ENCODE measurements at places on chromosomes 3 and 15. TPM values are rescaled to one million over a fixed set of nuclear protein-coding genes. Genes with fewer than 3 reads are reported as not detected.

The FANCD2 gene
- total RNA-seq: 3.3 TPM

The ZNF662 gene
- 11.8 TPM for total RNA-seq

The WDR93 gene
- not detected for total RNA-seq

The HRG gene
- not detected for total RNA-seq

The EXD1 gene
- total RNA-seq: not detected

The NRROS gene
- total RNA-seq: 10.6 TPM

DNA sequence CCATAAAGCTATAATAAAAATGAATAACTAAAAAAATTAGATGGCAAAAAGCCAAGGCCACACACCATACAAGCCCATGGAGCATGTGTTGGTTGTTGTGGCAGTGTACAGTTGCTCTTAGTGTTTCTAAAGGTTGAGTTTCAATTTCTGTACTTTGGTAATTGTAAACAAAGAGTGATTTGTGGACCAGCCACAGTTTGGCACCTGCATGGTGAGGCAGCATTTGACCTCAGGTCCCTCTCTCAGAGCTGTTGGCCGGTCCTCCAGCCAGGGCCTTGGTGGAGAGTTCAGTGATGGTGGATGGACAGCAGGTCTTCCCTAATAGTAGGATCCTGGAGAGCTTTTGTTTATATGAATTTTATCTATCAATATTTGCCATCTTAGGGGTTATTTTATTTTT is 5.6 kb downstream of the ACAD9 start:
- no peak for DNase-seq

- DNase-seq: no peak
Observed at GRCh38 chr3:169999433-169999832, 32.8 kb downstream of the SEC62 start.

DNA sequence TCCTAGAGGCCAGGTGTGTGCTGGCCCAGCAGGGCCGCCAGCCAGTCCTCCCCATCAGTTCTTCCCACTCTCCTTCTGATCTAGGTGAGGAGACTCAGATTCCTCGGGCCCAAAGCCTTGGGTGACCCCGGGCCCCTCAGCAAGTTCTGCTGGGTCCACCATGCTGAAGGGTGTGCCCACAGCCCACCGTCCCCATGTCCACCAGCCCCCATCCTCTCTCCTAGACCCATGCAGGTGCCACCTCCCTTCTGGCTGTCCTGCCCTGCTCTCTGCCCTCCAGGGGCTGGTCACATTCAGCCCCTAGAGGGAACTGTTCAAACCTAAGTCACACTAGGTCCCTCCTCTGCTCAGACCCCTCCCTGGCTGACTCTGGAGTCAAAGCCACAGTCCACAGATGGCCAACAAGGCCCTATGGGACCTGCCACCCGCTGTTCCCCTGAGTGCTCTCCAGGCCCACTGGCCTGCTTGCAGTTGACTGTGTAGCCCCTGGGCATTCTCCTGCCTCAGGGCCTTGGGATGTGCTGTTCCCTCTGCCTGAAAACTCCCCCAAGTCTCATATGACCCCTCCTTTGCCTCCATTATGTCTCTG is 878 bp upstream of the TLR9 start:
- DNase-seq: no peak

DNA sequence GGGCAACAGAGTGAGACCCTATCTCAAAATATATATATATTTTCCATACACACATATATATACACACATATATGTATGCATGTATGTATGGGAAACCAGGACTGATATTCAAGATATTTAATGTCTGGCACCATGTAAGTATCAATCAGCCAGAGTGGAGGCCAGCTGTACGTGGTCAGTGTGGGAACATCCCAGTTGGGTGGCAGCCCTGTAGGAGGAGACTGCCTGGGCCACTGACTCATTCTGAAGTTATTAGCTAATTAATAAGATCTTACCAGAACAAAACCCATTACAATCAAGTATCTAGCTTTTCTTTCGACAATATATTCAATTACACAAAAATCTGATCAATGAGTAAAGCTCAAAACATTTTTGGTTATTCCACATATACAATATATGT is 85.1 kb upstream of the OCA2 start:
- no peak for DNase-seq

- DNase-seq: no peak
Observed at GRCh38 chr3:136414476-136414875, 164.3 kb downstream of the PCCB start.

GRCh38 chr15:52308446-52309153 is 13.0 kb upstream of the MYO5C start:
- no peak for DNase-seq

DNA sequence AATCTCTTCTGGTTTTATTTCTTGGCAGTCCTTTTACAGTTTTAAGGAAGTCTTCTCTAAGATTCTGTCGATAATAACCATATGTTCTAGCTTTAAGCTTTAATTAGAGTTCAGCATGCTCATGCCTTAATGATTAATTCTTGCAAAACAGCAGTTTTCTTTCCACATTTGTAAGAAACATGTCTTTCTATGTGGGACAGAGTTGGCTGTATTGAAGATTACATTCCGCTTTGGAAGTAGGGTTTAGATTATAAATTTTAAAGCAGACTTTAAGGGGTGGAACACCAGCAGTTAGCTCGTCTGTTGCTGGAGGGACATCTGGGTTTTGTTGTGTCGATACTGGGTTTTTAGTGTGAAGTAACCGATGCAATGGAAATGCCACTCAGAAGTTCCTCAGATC is 35.3 kb downstream of the SQOR start:
- no peak for DNase-seq

- DNase-seq: peak; percentile 55
Observed at GRCh38 chr3:196662711-196663571, 23.4 kb downstream of the NRROS start.

GRCh38 chr15:101044625-101045235 is 125.6 kb downstream of the LRRK1 start:
- peak; percentile 32 for DNase-seq

GRCh38 chr3:38222032-38222634 is 43.5 kb upstream of the SLC22A13 start:
- DNase-seq: no peak

- no peak for DNase-seq
Observed at GRCh38 chr15:51623386-51623938, 891 bp upstream of the DMXL2 start.

GRCh38 chr3:45950686-45951600 is 7.7 kb downstream of the CXCR6 start:
- no peak for DNase-seq

DNA sequence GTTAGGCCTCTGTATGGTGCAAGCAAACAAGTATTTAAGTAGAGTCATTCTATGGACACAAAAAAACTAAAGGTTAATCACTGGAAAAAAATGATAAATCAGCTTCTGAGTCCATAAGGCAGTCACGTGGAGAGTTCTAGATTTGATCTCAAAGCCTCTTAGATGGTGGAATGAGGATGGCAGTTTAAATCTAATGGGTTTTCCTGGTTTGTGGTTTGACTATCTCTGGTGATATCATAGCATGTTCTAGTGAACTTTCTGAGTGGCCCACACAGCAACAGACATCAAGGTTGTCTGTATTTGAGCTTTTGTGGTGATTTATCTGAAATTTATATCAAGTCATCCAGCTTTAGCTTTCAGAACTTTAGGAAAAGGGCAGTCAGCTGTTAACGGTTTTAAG is 52.4 kb downstream of the ILDR1 start:
- DNase-seq: no peak

Measured in posterior vena cava (tissue), 2 donors.